Stimulated activated CD8-positive, alpha-beta memory T cell treated with anti-CD3 and anti-CD28 coated beads, Interleukin-12 subunit alpha, Interleukin-12 subunit beta, amount 100 ng/mL, for 1 hour (primary cell): ENCODE measurements at places on chromosomes 4 and X.

DNA sequence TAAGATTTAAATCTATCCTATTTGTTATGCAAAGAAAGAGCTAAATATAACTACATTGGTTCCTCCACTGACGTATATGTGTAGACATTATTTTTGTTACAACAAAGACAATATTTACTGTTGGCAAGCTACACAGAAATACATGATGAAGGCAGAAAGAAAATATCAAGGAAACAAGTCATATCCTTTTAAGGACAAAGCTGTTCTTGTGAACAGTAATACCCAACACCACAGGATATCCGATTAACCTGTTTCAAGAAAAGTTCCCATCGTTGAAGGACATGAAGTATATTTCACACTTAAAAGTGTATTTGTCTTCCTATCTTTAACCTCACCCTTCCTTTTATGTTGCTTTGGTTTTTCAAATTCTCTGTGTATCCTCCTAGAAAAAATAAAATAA is 235.8 kb upstream of the AADAT start:
- DNase-seq = no peak

- DNase-seq = no peak
Observed at GRCh38 chr4:102734591-102735385, 26.0 kb downstream of the MANBA start.

DNA sequence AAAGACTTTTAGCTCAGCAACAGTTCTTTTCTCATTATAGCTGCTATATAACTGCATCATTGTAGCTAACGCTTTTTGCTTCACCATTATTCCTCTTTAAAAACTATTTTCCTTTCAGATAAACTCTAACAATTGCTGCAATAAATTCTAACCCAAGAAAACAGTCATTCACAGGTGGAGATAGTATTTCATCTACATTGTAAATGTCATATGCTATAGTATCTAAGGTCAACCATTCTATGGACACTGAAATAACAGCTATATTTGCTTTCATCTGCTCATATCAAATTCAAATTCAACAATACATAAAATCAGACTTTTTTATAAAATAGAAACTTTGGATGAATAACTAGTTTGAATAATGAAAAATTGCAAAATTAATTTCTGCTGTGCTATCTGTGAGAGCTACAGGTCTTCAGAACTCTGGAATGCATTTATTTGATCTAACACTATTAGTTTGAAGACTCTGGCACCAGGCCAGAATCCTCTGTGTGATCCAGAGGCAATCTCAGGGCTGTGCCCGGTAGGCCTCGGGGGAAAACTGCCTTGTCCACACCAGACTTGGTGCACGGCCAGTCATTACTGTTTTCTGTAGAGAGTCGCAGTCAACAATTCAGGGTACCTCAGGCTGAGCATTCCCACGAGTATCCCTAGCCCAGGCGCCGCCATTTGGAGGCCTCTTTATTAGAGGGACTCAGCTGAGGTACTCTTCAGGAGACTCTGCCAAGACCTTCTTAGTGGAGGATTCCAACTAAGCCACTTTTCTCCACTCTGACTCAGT is 332.4 kb downstream of the SLC7A11 start:
- no peak for DNase-seq

DNA sequence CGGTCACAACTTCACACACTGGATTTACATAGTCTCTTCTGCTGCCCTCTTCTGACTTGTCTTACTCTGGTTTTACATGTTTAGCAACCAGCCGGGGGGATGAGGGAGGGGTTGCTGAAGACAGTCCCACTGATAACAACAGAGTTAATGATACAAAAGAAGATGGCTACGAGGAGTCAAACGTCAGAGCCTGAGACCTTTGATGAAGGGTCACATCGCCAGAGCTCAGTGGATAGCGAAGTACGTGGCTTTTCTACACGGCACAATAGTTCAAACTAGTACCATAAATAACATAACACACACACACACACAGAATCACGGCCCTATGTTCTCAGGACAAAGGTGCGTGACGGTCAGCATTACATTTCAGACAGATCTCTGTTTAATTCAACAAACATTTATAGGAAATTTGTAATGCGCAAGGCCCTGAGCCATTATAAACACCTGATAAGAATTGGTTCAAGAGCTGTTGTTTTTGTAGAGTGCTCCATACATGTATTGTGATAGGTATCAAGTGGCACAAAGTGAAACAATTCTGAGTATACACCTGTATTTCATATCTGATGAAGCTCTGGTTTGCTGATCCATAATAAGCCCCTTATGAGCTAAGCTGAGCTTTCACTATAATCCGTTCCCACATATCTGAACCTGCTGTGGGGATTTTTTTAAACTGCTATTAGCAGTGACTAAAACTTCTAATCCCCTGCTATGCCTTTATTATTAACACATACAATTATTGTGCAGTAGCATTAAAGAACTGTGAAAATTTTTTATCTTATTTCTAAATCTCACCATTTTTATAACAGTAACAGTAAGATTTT is 100.0 kb downstream of the NR3C2 start:
- no peak for DNase-seq

DNA sequence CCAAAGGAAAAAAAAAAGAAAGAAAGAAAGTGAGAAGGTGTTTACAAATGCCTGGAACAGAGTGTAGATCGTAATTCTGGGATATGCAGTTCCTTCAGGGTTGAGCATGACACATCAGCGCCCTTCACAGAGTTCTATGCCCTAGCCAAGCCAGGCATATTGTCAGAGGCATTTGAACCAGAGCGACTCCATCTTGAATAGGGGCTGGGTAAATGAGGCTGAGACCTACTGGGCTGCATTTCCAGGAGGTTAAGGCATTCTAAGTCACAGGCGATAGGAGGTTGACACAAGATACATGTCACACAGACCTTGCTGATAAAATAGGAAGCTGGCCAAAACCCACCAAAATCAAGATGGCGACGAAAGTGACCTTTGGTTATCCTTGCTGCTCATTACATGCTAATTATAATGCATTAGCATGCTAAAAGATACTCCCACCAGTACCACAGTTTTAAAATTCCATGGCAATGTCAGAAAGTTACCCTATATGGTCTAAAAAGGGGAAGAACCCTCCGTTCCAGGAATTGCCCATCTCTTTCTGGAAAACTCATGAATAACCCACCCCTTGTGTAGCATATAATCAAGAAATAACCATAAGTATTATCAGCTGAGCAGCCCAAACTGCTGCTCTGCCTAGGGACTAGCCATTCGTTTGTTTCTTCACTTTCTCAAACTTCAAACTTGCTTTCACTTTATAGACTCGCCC is 23.5 kb upstream of the LRBA start:
- no peak for DNase-seq

- DNase-seq = no peak
Observed at GRCh38 chrX:39850630-39851152, 247.1 kb downstream of the BCOR start.

DNA sequence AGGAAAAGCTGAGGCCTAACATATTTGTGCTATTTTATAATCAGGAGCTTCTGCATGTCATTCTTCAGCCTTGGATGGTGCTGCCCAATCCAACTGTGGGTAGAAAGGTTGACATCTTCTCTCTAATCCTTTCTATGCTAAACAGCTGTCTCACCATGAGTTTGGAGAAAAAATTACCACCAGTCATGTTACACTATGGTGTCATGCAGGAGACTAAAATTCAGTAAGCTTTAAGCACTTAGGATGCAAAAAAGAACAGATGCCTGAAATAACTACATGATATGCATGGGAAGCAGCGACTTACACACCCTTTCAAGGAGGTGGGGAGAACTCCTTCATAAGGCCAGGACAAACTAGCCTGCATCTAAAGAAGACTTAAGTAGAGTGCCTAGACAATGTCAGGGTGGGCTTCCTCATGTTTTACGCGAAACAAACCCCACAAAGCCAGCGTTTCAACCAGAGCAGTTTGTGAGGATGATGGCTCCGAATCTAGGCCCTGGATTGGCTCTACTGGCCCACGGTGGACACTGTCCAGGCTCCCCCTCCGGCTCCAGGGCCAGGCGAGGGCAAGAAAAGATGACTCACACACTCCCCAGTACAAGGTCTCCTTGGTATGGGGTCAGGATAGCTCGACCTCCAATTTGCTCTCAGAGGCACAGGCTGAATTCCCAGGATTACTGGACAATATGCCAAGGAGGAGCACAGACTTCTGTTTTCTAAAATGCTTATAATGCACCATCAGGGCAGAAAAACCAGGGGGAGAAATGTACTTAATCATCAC is 45.1 kb downstream of the STX18 start:
- no peak for DNase-seq

GRCh38 chr4:2731907-2732317 is 24.2 kb downstream of the TNIP2 start:
- DNase-seq = no peak

DNA sequence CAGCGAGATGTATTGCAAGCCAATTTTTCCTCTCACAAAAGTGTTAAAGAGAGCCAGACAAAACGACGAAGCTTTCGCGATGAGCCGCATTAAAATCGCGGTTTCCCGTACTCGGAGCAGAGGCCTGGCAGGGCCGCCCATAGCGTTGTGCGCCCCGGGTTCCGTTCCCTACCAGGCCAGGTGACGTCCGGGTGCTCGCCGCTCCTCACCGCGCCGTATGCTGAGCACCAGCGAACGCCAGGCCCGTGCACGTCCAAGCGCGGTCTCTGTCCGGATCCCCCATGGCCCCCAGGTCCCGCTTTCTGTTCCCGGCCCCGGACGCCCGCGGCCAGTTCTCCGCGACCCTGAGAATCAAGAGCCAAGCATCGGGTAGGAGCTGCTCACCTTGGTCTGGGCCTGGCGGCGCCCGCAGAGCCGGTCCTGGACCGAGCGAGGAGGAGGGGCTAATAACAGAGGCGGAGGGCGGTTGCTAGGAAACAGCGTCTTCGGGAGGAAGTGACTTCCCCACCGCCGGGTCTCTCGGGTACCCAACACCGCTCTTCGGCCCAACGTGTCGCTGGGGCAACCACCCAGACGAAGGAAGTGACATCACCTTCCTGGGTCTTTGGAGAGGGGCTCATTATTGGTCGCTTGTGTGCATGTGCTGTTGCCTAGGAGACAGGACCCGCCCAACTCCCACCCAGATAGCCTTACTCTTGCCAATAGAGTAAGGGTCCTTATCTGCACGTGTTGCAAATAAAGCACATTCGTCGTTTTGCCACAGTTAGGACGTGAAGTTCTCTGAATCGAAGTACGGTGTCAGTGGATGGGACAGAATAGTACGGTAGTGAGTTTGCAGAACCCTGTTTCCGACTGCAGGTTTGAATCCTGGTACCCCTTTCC is at the start of gene MAP9:
MAP9 (minus strand) TSS at position 579 of the 882 bp plus-strand sequence. CDS start 1,115 bp downstream, outside the sequence.
- peak; percentile 81 for DNase-seq

- DNase-seq = no peak
Observed at GRCh38 chr4:140736669-140737343, 19.4 kb downstream of the TBC1D9 start.

GRCh38 chr4:38800961-38801450 is 3.6 kb downstream of the TLR1 start:
- DNase-seq = no peak

DNA sequence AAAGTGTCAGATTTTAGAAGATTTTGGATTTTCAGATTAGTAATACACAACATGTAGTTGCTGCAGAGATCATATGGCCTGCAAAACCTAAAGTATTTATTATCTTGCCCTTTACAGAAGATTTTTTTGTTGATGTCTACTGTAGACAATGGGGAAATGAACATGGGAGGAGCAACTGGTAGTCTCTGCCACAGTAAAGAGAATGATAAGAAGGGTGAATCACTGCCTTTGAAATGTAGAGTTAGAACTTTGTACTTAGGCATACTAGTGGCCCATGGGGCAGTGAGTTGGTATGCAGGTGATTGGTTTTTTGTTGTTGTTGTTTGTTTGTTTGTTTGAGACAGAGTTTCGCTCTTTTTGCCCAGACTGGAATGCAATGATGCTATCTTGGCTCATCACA is 50.1 kb downstream of the GAB1 start:
- DNase-seq = no peak

DNA sequence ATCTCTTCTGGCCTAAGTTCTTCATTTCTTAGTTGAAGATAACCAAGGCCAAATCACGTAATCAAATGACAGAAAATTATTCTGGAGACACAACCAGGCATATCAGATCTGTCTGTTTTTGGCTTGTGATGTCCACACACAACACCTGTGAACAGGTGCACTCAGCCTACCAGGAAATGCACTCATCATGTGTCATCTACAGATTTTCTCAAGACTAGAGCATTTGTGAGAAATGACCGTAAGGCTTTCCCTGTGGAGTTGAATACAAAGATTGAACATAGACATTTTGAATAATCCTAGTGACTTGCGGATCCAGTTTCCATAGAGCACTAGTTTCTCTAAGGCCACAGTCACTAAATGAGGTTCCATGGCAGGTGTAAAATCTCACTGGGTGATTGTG is 26.7 kb upstream of the CXCL8 start:
- no peak for DNase-seq

- DNase-seq = no peak
Observed at GRCh38 chr4:59553721-59554091, 1646.4 kb upstream of the ADGRL3 start.
